ENCODE measurements at places on chromosomes 11 and 22. TPM values are rescaled to one million over a fixed set of nuclear protein-coding genes. Genes with fewer than 3 reads are reported as not detected.

The WT1 gene
- total RNA-seq = not detected

The TEX54 gene
- not detected for total RNA-seq

GRCh38 chr11:11913395-11913794 lies 71.6 kb downstream of the USP47 start:
- no peak for DNase-seq

DNA sequence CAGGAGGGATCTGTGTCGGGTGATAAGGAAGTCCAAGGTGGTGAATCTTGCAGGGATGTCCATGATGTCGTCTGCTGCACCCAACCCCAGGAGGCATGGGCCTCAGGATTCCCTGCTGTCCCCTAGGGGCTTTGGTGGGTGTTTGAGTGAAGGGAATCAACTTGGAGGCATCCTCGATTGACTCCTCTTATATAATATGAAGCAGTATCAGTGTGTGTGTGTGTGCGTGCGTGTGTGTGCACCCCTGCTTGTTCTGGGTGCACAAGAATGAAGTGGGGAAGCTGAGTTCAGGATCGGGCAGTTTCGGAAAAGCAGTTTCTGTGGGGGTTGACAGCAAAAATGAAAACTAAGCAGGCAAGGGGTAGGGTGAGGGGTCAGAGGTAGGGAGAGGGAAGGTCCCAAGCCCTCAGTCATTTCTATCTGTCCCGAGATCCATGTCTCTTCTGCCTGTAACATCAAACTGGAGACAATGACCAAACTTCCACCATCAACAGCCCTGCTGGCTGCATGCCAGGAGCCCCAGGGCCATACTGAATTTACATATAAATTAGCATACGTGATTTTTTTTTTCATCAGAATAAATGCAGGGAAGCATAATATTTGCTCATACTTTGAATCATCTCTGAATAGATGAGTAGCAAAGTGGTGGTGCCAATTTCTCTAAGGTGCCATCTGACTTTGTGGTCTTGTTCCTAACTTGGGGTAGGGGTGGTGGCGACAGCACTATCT lies 2.0 kb downstream of the NTM start:
- no peak for DNase-seq

The TUBA8 gene
- total RNA-seq = 7.3 TPM

DNA sequence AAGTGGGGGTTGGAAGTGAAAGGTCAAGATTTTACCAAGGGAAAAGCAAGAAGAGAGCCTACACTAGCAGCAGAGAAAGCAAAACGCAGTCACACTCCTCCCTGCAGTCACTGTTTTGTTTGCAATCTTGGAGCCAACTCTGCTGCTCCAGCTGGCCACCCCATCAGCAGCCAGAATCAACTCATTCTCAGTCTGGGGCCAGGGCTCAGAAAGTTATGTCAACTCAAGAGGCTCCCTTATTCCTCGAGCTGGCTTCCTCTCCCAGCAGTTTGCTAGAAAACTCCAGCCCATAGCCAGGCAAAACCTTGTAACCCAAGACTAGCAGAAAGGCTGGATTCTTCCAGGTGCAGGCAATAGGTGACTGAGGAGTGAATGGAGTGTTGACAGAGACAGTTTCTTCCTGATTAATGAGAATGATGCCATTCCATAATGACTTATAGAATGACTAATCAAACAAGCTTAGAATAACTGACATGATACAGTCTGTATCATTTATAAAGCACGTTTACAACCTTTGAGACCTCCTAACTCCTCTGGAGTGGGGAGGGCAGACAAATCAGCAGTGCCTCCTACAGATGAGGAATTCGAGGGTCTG lies 53.4 kb downstream of the P4HA3 start:
- peak; percentile 10 for DNase-seq

The HTR3B gene
- total RNA-seq = 0.27 TPM

GRCh38 chr11:73271936-73272679 lies at the start of gene P2RY6:
Gene P2RY6, plus strand, starts transcription at chr11:73272338. Its CDS starts 24,181 bp downstream, at chr11:73296519.
- no peak for DNase-seq

The CHRDL2 gene
- total RNA-seq = not detected

GRCh38 chr22:17910561-17911311 lies 113.6 kb downstream of the MICAL3 start:
- peak; percentile 87 for DNase-seq

GRCh38 chr11:113193946-113194345 lies 120.4 kb upstream of the TTC12 start:
- peak; percentile 63 for DNase-seq

- peak; percentile 93 for DNase-seq
These were observed 9.7 kb upstream of the AHNAK start for GRCh38 chr11:62556108-62556874.

GRCh38 chr11:37657645-37658044 lies 1059.6 kb upstream of the RAG2 start:
- DNase-seq = no peak

- DNase-seq = no peak
These were observed 11.4 kb downstream of the DKK3 start for GRCh38 chr11:11997049-11997322.

DNA sequence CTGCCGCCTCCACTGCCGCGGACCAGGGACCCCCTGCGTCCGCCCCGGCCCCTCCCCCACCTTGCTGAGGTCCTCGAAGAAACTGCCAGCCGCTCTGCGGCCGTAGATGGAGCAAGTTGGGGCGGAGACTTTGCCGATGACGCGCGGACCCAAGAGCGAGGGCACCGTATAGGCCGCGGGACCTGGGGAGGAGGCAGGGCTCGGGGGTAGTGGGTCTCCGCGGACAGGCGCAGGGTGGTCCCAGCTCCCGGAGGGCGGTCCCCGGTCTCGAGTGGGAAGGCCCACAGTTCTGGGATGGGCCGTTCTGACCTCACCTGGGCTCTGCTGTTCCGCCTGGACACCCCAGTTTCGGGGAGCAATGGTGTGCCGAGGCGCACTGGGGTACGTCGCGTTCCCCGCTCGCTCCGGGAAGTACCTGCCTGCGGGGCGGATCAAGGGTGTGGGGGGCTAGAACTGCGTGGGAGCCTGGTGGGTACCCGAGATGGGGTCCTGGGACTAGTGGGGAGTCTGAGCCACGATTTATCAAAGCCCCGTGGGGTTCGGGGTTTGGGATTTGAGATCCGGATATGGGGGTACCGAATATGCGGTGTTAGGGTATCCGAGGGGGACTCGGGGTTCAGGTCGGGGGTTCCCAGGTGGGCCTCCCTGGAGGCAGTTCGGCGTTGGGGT lies 1.2 kb upstream of the TYMP start:
- DNase-seq = no peak

All from cerebellum (tissue), 4 donors.